GM23248 (cell line): ENCODE measurements at places on chromosomes 1 and 21. TPM values are rescaled to one million over a fixed set of nuclear protein-coding genes. Genes with fewer than 3 reads are reported as not detected.

The LDLRAD2 gene
- not detected in 2 replicates for total RNA-seq

The PRELP gene
- under 0.01 and 0.32 TPM in 2 replicates for total RNA-seq

The TNFRSF14 gene
- 4.7 and 13.3 TPM in 2 replicates for total RNA-seq

The CRYBG2 gene
- not detected in 2 replicates for total RNA-seq

The VWA1 gene
- total RNA-seq = 1.4 and 2.3 TPM in 2 replicates

The GJA9 gene
- total RNA-seq = 0.11 TPM in 1 of 2 replicates, not detected in the other

The CLEC20A gene
- not detected in 2 replicates for total RNA-seq

The TMEM200B gene
- 20.4 TPM in 2 replicates for total RNA-seq

The PLA2G2D gene
- total RNA-seq = not detected in 2 replicates

The SLC22A15 gene
- total RNA-seq = 14.7 and 15.0 TPM in 2 replicates

The GBP3 gene
- total RNA-seq = 59.9 and 63.5 TPM in 2 replicates

The KAZN gene
- total RNA-seq = 4.9 and 5.4 TPM in 2 replicates
